ENCODE measurements at places on chromosomes 1 and 21. TPM values are rescaled to one million over a fixed set of nuclear protein-coding genes. Genes with fewer than 3 reads are reported as not detected.

The ADAMTSL4 gene
- total RNA-seq: 1.6 TPM

The SH2D5 gene
- total RNA-seq: 32.6 TPM

The CLCA2 gene
- 15.3 TPM for total RNA-seq

The GJA9 gene
- total RNA-seq: 0.26 TPM

The AMY1A gene
- under 0.01 TPM for total RNA-seq

The PAFAH2 gene
- 11.3 TPM for total RNA-seq

The PIK3CD gene
- 5.0 TPM for total RNA-seq

The FCRL2 gene
- total RNA-seq: not detected

The HSD3B2 gene
- not detected for total RNA-seq

The CSRP1 gene
- 257 TPM for total RNA-seq

The PPFIA4 gene
- 4.2 TPM for total RNA-seq

The LCE1A gene
- total RNA-seq: not detected

The ZMPSTE24 gene
- total RNA-seq: 42.8 TPM

The UMODL1 gene
- not detected for total RNA-seq

The CD247 gene
- not detected for total RNA-seq

The ORC1 gene
- 0.26 TPM for total RNA-seq

The PPM1J gene
- total RNA-seq: 4.0 TPM

The KIF2C gene
- 0.79 TPM for total RNA-seq

The ADCY10 gene
- 0.26 TPM for total RNA-seq

The MROH7 gene
- total RNA-seq: under 0.01 TPM

The TIAM1 gene
- total RNA-seq: 31.6 TPM

The TTC22 gene
- total RNA-seq: 12.5 TPM

The NR0B2 gene
- not detected for total RNA-seq

The UBASH3A gene
- not detected for total RNA-seq

The TSSK3 gene
- 0.64 TPM for total RNA-seq

The BCAN gene
- total RNA-seq: not detected

The SEMA4A gene
- total RNA-seq: 16.9 TPM

The CNST gene
- 12.0 TPM for total RNA-seq

The AMY1C gene
- 0.26 TPM for total RNA-seq

The HTR1D gene
- 0.26 TPM for total RNA-seq

The AKNAD1 gene
- 0.26 TPM for total RNA-seq

The SAMD13 gene
- 0.77 TPM for total RNA-seq

The TSPAN2 gene
- total RNA-seq: 0.13 TPM

The CFH gene
- total RNA-seq: 22.9 TPM

The KCNN3 gene
- total RNA-seq: not detected

The IVL gene
- 1.6 TPM for total RNA-seq

The GPR37L1 gene
- under 0.01 TPM for total RNA-seq

The PBX1 gene
- total RNA-seq: 2.9 TPM

The AJAP1 gene
- 0.26 TPM for total RNA-seq

The RGS16 gene
- total RNA-seq: 3.7 TPM

Data from bronchial epithelial cell (primary cell).